CD4-positive, alpha-beta T cell treated with Interleukin-4 for 4 hours (primary cell): ENCODE measurements at places on chromosomes 3 and 15.

DNA sequence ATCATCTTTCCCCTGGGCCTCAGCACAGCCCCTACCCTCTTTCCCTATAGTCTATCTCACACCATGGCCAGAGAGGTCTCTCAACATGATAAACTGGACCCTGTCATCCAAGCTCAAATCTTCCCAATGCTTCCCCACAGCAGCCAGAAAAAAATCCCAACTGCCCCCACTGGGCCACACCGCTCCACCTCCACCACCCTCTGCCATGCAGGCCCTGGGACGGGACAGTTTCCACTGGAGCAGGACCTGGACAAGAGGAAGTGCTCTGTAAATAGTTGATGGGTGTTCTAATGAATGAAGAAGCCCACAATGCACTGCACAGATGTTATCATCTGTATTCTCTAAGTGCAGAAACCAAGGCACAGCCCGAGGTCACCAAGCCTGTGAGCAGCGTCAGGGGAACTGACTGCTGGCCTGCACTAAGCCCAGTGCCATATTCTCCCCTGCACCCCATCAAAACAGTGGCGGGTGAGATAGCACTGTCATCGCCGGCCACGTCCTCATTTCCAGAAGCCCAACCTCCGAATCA, 161.1 kb downstream of the NUP210 start:
- DNase-seq = no peak

DNA sequence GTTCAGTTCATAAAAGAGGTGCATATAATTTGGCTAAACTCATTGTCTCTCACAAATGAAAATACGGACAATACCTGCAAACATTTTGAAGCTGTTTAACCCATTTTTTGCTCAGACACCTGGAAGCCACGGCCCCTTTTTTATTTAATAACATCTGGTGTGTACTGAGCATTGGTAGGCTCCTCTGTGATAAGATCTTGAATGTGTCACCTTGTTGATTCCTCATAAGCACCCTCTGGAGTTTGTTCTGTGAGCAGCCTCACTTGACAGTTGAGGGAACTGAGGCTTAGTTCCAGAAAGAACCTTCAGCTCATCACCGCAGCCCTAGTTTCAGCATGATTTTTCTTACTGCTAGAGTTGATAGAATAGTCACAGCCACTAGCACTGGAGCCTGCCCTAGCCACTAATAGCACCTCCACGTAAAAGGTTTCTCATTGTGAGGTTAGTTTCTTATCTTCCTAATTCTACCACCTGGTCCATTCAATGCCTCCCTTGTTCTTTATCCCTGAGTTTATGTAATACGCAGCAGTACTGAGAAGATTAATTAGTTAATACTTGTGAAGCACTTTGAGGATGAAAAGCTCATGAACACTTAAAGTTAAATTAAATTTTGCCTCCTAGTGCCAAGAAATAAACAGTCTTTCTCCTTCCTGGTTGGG, 71.9 kb downstream of the ITPR1 start:
- DNase-seq = no peak

- DNase-seq = no peak
Observed at GRCh38 chr3:8966820-8967348, 3.6 kb upstream of the RAD18 start.

- no peak for DNase-seq
Observed at GRCh38 chr3:78634316-78634715, 1133.5 kb downstream of the ROBO1 start.

- DNase-seq = no peak
Observed at GRCh38 chr3:40871394-40871793, 327.9 kb upstream of the CTNNB1 start.

DNA sequence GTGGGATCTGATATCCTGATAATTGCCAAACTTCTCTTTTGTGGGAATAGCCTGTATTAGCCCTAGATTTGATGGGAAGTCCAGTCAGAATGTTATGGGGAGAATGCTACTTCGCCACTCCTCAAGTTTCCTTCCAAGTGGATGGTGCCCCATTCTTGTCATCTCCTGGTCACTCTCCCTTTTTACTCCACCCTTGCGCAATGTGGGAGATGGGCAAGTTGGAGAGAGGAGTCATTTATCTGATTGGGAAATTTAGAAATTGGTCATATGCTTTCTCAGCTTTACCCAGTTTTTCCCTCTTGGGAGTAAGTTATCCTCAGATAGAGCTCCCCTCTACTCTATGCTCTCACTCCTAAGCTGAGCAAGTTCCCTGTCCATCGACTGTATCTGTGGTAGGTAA, 14.4 kb downstream of the FANCD2OS start:
- no peak for DNase-seq

DNA sequence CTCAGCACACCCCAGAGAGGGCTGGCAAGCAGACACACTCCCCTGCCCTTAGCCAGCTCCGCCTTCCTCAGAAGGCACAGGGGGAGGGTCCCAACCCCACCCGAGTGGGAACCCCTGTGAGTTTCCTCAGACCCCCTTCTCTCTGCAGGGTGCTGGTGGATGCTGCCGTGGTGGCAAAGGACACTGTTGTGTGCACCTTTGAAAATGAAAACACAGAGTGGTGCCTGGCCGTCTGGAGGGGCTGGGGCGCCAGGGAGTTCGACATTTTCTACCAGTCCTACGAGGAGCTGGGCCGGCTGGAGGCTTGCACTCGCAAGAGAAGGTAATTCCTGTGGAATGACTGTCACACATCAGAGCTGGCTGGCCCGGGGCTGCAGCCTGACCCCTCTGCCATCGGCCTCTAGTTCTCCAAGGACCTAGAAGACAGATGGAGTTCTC, 149.4 kb downstream of the LRRK1 start:
- DNase-seq = no peak

GRCh38 chr15:74461847-74462511, 1.0 kb upstream of the UBL7 start:
- DNase-seq = no peak

GRCh38 chr3:145967043-145967442, 193.9 kb downstream of the PLOD2 start:
- no peak for DNase-seq

DNA sequence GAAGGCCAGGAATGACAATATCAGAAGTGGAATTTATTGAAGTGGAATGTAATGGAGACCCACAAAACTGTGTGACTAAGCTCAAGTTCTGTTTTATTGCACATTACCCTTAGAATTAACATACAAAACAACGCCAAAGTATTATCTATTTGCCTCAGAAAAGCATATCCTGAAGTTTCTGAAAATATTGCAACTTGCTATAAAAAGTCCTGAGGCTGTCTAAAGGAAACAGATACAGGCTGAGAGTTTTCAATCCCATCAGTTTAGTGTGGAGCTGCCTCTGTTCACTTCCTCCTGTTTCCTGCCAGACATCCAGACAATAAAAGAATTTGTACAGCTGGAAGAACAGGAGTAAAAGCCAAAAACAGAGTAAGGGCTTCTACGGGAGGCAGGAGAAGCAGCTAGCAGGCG, 108.8 kb downstream of the FBN1 start:
- no peak for DNase-seq

- DNase-seq = no peak
Observed at GRCh38 chr3:179299999-179300613, 22.7 kb upstream of the ZNF639 start.

DNA sequence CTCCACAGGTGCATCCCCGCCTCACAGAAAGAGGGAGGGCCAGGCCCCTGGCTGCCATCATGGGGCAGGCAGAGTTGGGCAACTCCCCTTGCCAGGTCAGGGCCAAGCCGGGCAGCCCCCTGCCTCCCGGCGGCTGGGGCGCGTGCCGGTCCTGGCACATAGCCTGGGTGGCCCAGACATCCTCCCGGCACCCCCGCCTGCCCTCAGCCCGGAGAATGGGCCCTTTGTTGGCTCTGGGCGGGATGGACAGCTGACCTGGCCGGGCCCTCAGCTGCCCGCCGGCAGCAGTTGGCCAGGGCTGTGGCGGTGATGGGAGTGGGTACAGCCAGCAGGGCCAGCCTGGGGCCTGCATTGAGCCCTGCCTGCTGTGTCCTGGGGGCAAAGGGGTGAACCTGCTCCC, 16.5 kb downstream of the PLXNA1 start:
- DNase-seq = no peak

GRCh38 chr3:32226875-32227500, 11.5 kb upstream of the CMTM8 start:
- DNase-seq = no peak

- no peak for DNase-seq
Observed at GRCh38 chr3:96813820-96814650, at the start of gene EPHA6. Gene EPHA6, plus strand, starts transcription at chr3:96814594.

DNA sequence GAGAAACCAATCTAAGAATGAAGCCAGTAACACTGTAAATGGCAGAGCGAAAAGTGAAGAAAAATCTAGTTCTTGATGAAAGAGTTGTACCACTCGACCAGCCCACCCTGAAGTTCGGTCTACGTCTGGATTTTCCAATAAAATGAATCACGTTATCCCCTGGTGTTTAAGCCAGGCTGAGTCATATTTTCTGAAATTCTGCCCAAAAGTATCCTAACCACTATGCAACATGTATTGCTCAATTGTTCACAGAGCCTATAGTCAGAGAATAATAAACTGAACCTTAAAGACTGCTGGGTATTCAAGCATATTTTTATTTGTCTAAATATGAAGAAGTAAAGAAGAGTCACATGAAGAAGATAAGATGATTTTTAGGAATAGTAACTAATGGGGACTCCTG, 245.7 kb downstream of the FGF12 start:
- no peak for DNase-seq

- no peak for DNase-seq
Observed at GRCh38 chr3:104133630-104134029, 1233.1 kb upstream of the ALCAM start.

- DNase-seq = no peak
Observed at GRCh38 chr3:147431751-147432150, 22.6 kb downstream of the ZIC1 start.

GRCh38 chr3:161794551-161794950, 297.9 kb downstream of the OTOL1 start:
- DNase-seq = no peak

- DNase-seq = no peak
Observed at GRCh38 chr15:51884517-51885236, 55.2 kb downstream of the TMOD3 start.

- DNase-seq = no peak
Observed at GRCh38 chr3:97825101-97825500, 3.3 kb downstream of the CRYBG3 start.

DNA sequence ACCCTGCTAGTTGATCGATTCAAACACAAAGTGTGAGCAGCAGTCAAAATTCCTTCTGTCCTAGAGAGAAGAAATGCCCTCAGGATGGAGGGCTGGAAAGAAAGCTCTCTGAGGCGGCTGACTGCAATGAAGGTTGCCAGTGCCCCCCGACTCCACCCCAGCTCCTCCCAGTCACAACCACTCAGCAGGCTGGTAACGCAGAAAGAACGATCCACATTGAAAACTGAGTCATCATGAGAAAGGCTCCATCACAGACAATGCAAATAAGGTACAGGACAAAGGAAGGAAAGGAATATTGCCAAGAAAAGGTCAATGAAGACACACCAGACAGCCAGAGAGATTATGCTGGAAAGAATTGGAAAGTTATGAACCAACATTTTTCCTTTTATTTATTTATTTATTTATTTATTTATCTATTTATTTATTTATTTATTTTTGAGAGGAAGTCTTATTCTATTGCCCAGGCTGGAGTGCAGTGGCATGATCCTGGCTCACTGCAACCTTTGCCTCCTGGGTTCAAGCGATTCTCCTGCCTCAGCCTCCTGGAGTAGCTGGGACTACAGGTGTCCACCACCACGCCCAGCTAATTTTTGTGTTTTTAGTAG, 17.4 kb upstream of the VGLL4 start:
- DNase-seq = no peak

DNA sequence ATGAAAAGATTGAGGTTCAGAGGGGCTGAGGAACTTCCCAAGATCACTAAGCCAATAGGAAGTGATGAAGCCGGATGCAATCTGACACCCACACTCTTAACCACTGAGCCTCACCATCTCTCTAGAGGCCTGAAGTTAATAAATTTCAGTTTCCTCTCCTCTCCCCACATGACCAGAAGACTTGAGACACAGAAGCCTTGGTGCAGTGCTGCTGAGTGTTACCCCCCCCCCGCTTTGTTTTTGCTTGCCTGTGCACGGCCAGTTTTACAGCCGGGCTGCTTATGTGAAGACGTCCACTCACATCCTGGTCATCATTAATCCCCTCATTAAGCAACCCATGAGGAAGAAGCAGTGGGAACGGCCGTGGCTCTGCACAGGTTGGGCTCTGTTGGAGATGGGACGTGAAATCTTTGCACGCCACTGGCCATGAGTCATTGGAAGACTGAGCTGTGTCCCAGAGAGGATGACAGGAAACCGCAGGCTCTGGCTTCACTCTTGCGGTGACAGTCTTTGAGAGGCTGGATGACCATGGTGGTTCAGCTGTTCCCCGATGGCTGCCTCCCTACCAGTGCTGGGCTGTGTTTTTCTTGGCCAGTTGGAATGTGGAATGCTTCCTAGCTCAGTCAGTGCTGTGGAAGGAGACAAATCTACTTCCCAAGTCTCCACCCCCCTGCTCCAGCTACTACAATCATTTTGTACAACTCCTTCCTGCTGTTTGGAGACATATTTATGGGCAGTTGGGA, 232.6 kb upstream of the LRTM1 start:
- no peak for DNase-seq

GRCh38 chr3:129549006-129549800, 6.2 kb downstream of the H1-8 start:
- no peak for DNase-seq

- DNase-seq = no peak
Observed at GRCh38 chr3:121722411-121722810, 27.1 kb downstream of the GOLGB1 start.

GRCh38 chr3:66481071-66482017, 19.5 kb downstream of the LRIG1 start:
- DNase-seq = peak; percentile 39

- DNase-seq = peak; percentile 87
Observed at GRCh38 chr3:25648107-25648535, 16.6 kb downstream of the TOP2B start.

DNA sequence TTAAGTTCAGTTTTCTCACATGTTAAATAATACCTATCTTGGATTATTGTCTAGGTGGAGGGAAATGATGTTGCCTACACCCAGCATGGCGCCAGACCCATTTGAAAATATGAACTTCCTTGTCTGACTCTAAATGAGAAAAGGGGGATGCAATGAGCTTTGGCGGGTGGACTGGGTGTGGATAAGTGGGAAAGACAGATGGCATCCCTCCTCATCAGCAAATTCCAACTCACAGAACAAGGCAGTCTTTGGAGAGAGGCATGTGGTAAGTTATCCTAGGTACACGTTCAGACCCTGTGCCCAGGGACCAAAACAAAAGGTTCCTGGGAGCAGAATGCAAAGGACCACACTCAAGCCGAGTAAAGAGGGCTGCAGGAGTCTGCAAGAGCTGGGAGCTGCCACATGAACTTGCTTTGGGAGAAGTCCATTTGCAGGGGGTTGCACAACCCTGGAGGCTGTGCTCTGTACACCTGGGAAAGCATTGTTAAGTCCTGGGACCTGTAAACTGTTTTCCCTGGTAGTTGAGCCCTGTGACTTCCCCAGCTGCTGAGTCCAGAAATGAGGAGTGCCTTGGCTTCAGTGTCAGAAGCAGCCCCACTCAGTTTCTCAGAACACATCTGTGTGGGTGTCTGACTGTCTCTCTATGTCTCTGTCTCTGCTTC, 102.3 kb upstream of the TPM1 start:
- DNase-seq = no peak

GRCh38 chr15:81133782-81134461, at the start of gene CFAP161:
Gene CFAP161, plus strand, starts transcription at chr15:81134270. Its CDS starts 60 bp downstream, at chr15:81134330.
- DNase-seq = no peak
